Ascending aorta (tissue), 2 donors: ENCODE measurements at places on chromosomes 6 and 20. TPM values are rescaled to one million over a fixed set of nuclear protein-coding genes. Genes with fewer than 3 reads are reported as not detected.

ZBTB46 gene
- total RNA-seq, result 39.5 TPM

GRM1 gene
- total RNA-seq, result not detected

GTSF1L gene
- not detected for total RNA-seq

PXMP4 gene
- 38.0 TPM for total RNA-seq

TRAPPC3L gene
- total RNA-seq, result not detected

RHAG gene
- not detected for total RNA-seq

RAET1G gene
- not detected for total RNA-seq

OR2B2 gene
- total RNA-seq, result not detected

GOPC gene
- 12.5 TPM for total RNA-seq

GJA10 gene
- not detected for total RNA-seq

MRPL14 gene
- total RNA-seq, result 61.8 TPM

GRCh38 chr20:35269055-35269781 is 8.7 kb downstream of the MMP24OS start:
- peaks cover 8% of the 10 kb centered on the region for H3K4me1 ChIP-seq
- DNase-seq, result peak; percentile 79
- H3K27ac ChIP-seq, result no peak overlapping the region

GRCh38 chr6:5619249-5619648 is 357.9 kb downstream of the FARS2 start:
- H3K4me1 ChIP-seq, result no peaks in the 10 kb centered on the region
- no peak overlapping the region for H3K27ac ChIP-seq
- H3K27me3 ChIP-seq, result no peaks in the 10 kb centered on the region
- H3K36me3 ChIP-seq, result no peaks in the 10 kb centered on the region
- no peak overlapping the region for H3K4me3 ChIP-seq

- no peaks in the 10 kb centered on the region for H3K27me3 ChIP-seq
- no peak for DNase-seq
- peaks cover 4% of the 10 kb centered on the region for H3K36me3 ChIP-seq
- H3K4me1 ChIP-seq, result peaks cover 11% of the 10 kb centered on the region
- H3K4me3 ChIP-seq, result no peak overlapping the region
Measured at GRCh38 chr20:46682063-46682821, 7.0 kb downstream of the TP53RK start.

DNA sequence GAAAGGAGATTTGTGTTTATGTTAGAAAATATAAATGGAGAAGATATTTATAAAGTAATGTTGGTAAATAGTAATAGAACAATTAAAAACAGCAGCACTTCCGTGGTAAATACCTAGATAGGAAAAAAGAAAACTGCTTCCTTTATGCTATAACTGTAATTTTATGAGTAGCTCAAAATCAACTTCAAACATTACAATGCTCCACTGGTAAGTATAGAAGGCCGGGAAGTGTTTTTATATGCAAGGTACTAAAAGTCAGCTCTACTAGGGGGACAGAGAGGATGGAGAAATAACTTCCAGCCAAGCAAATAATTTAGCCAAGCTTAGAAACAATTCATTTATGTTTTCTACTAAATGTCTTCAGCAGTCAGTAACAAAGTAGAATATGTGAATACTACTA is 56.7 kb downstream of the ARHGAP18 start:
- no peak overlapping the region for H3K27ac ChIP-seq
- no peak overlapping the region for H3K4me3 ChIP-seq
- no peaks in the 10 kb centered on the region for H3K36me3 ChIP-seq

DNA sequence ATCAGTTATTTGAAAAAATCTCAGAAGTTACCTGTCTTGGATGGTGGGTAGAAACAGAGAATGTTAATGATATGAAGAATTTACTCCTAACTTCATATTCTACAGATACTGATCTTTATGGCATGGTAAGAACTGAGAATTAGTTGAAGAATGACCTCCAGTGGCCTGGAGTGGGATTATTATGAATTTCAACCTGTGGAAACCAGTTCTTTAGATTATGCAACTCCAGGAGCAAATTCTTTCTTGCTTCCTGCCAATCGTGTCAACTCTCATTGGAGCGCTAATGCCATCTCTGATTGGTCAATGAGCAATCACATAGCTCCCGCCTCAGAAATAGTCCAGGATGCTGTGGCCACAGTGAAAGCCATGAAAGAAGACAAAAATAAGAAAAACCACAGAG is 40.6 kb downstream of the LYRM2 start:
- no peak overlapping the region for H3K4me3 ChIP-seq
- no peak overlapping the region for H3K27ac ChIP-seq
- peaks cover 10% of the 10 kb centered on the region for H3K4me1 ChIP-seq
- H3K27me3 ChIP-seq, result no peaks in the 10 kb centered on the region

- no peaks in the 10 kb centered on the region for H3K4me1 ChIP-seq
- no peaks in the 10 kb centered on the region for H3K36me3 ChIP-seq
- no peak overlapping the region for H3K4me3 ChIP-seq
- H3K27me3 ChIP-seq, result no peaks in the 10 kb centered on the region
Measured at GRCh38 chr20:9215539-9215938, 146.7 kb downstream of the PLCB4 start.

DNA sequence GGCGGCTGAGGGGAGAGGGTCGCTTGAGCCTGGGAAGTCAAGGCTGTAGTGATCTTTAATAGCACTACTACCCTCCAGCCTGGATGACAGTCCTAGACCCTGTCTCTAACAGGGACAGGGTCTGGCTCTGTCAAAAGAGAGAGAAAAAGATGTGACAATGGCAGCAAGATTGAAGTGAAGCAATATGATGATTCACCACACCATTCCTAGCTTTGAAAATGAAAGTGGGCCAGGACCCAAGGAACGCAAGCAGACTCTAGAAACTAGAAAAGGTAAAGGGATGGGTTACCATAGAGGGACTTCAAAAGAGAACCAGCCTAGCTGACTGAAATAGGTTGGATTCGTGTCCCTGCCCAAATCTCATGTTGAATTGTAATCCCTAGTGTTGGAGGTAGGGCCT is 426.9 kb downstream of the HTR1B start:
- H3K4me1 ChIP-seq, result no peaks in the 10 kb centered on the region
- no peak for DNase-seq
- no peaks in the 10 kb centered on the region for H3K27me3 ChIP-seq
- no peak overlapping the region for H3K27ac ChIP-seq
- no peak overlapping the region for H3K4me3 ChIP-seq
- no peaks in the 10 kb centered on the region for H3K36me3 ChIP-seq

DNA sequence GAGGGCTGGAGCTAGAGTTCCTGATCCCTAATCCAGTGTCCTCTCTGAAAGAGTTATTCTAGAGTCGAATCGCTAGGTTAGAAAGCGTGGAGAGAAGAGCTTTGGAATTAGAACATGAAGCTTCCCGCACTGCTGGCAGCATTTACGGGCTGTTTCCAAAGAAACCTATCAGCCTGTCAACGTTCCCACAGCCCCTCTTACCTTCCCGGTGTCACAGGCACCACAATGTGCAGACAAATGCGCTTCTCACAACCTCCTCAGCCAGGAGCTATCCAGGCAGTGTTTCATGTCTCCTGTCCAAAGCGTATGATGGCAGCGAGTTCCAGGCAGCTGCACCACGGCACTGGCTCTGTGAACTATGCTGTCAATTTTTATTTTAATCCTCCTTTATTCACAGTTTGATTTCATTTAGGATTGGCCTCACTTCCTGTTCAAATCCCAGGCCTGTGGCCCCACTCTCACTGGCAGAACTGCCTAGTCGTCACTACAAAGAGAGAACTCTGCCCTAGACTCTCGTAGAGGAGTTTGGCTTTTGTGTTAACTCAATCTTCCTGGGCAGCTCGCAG is 322.8 kb upstream of the SOX4 start:
- H3K36me3 ChIP-seq, result no peaks in the 10 kb centered on the region
- no peak overlapping the region for H3K27ac ChIP-seq
- no peaks in the 10 kb centered on the region for H3K4me1 ChIP-seq
- DNase-seq, result no peak

- peaks cover 8% of the 10 kb centered on the region for H3K4me1 ChIP-seq
- no peaks in the 10 kb centered on the region for H3K36me3 ChIP-seq
- peak overlapping the region; percentile 57 for H3K4me3 ChIP-seq
- H3K27ac ChIP-seq, result no peak overlapping the region
- no peaks in the 10 kb centered on the region for H3K27me3 ChIP-seq
- peak; percentile 83 for DNase-seq
Measured at GRCh38 chr20:3751675-3752385, 15.7 kb downstream of the ADISSP start.

DNA sequence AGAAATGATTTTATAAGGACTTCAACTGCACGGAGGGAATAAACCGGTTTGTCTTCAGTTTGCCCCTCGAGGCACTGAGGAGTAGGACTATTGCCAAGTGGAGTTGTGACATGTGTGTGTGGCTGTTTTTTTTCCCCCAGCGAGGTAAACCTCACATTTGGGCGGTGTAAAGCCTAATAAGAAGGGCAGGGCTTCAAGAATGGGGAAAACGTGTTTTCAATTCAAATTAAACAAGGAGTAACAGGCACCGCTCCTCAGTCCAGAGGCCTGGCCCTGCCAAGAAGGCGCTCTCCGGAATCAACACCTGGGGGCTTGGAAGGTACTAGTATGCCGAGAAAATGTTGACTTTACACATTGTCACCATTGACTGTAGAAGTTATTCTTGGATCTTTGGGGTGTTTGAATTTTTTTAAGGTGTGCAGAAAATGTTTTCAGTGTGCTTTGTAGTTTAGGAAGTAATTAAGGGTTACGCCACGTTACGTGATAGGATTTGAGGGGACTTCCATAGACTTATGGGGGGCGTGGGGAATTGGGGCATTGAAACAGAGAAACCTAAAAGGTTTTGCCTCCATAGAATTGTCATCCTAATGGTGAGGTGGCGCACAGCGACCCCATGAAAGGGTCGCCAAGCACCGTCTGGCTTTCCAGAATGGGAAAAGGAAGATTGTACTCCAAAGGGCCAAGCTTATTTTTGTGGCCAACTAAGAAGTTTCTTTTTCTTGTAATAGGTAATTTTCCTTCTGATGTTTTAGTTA is 791 bp downstream of the ADGRG6 start:
- H3K27me3 ChIP-seq, result no peaks in the 10 kb centered on the region
- H3K27ac ChIP-seq, result no peak overlapping the region
- peak overlapping the region; percentile 69 for H3K4me3 ChIP-seq
- H3K4me1 ChIP-seq, result peaks cover 4% of the 10 kb centered on the region
- no peak for DNase-seq

DNA sequence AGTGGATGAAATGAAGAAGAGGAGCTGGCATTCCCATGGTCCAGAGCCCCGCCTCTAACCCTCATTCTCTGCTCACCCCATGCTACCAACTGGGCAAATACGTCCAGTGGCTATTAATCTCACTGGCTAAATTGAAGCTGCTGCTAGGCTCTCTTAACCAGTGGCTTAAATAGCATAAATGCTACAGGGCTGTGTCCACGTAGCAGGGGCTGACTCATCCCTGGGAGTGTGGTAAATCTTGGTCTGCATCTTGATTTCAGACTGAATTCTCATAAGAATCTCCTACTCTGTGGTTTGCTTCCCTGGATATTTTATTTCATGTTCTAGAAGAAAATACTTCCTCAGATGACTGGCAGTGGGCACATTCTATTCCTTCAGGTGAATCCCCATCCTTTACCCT is 193.1 kb upstream of the ARG1 start:
- no peaks in the 10 kb centered on the region for H3K4me1 ChIP-seq
- H3K27me3 ChIP-seq, result no peaks in the 10 kb centered on the region
- H3K27ac ChIP-seq, result no peak overlapping the region
- DNase-seq, result no peak

GRCh38 chr20:21111416-21111815 is 5.3 kb upstream of the LINC00237 start:
- DNase-seq, result no peak
- no peak overlapping the region for H3K27ac ChIP-seq
- no peaks in the 10 kb centered on the region for H3K4me1 ChIP-seq
- H3K36me3 ChIP-seq, result no peaks in the 10 kb centered on the region
- no peak overlapping the region for H3K4me3 ChIP-seq

GRCh38 chr6:105322499-105323225 is 80.2 kb downstream of the PREP start:
- H3K4me3 ChIP-seq, result no peak overlapping the region
- H3K27me3 ChIP-seq, result no peaks in the 10 kb centered on the region
- H3K27ac ChIP-seq, result no peak overlapping the region
- DNase-seq, result no peak

- no peaks in the 10 kb centered on the region for H3K4me1 ChIP-seq
- no peak overlapping the region for H3K4me3 ChIP-seq
- H3K27me3 ChIP-seq, result no peaks in the 10 kb centered on the region
- no peaks in the 10 kb centered on the region for H3K36me3 ChIP-seq
- no peak overlapping the region for H3K27ac ChIP-seq
Measured at GRCh38 chr6:126302191-126302590, 37.7 kb upstream of the CENPW start.

DNA sequence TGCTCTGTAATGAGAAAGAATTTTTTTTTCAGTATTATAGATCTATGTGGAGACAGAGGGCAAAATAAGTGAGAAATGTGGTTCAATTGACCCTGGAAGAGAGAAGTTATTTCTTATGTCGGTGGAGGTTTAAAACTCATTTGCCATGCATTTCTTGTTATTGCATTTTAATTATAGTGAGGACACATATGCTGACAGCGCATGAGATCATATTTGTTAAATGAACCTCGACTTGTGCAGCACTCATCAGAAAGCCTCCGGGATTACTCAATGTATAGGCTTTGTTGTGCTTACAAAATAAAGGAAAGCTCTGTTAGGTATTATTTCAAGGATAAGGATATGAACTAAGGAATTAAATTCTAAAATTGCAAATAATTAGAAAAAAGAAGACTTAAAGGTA is 915.1 kb upstream of the MAP3K7 start:
- H3K36me3 ChIP-seq, result no peaks in the 10 kb centered on the region
- H3K27me3 ChIP-seq, result no peaks in the 10 kb centered on the region
- no peak overlapping the region for H3K4me3 ChIP-seq
- H3K27ac ChIP-seq, result no peak overlapping the region

GRCh38 chr6:20341564-20341963 is 60.1 kb upstream of the E2F3 start:
- no peaks in the 10 kb centered on the region for H3K27me3 ChIP-seq
- H3K4me3 ChIP-seq, result no peak overlapping the region
- H3K4me1 ChIP-seq, result no peaks in the 10 kb centered on the region
- H3K27ac ChIP-seq, result no peak overlapping the region

DNA sequence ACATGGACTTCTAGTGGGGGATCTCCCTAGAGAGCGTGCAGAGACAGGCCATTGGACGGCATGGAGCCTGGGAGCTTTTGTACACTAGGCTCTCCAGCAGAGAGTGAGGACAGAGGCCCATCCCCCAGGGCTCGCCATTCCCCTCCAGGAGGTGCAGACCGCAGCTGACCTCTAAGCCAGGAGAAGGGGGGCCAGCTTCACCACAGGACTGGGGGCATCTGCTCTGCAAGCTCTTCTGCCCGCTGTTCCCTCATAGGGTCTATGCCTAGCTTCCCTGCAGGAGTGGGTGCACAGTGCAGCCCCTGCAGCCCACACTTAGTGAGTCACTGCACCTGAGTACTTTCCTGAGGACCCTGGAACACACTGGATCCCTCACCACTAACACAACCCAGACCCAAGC is 94.4 kb downstream of the FHL5 start:
- no peak for DNase-seq
- H3K36me3 ChIP-seq, result no peaks in the 10 kb centered on the region

- DNase-seq, result no peak
- no peaks in the 10 kb centered on the region for H3K27me3 ChIP-seq
- H3K36me3 ChIP-seq, result no peaks in the 10 kb centered on the region
- peaks cover 32% of the 10 kb centered on the region for H3K4me1 ChIP-seq
Measured at GRCh38 chr6:10555625-10556309, 34.6 kb downstream of the GCNT2 start.
